ENCODE measurements at places on chromosomes 1 and 21.
A peak's percentile ranks its signal among the peaks of the same experiment; 100 is the strongest.

DNA sequence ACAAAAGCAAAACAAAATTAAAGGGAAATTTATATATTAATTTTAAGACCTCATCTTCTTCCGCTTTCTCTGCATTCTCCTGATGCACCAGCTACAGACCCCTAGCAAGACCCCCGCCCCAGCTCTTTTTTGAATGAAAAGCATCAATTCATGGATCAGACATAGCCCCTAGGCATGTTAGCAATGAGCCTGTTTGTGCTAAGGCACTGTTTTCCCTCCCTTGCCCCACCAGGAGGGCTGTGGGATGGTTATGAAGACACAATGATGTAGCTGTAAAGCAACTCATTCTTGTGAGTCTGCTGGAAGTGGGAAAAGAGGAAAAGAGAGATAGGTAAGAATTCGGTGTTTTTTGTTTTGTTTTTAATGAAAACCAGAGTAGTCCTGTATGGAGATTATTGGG is 88.5 kb upstream of the ZBTB18 start:
- DNase-seq: no peak

- no peak for DNase-seq
Measured at GRCh38 chr1:2942410-2942809, 78.9 kb upstream of the ACTRT2 start.

DNA sequence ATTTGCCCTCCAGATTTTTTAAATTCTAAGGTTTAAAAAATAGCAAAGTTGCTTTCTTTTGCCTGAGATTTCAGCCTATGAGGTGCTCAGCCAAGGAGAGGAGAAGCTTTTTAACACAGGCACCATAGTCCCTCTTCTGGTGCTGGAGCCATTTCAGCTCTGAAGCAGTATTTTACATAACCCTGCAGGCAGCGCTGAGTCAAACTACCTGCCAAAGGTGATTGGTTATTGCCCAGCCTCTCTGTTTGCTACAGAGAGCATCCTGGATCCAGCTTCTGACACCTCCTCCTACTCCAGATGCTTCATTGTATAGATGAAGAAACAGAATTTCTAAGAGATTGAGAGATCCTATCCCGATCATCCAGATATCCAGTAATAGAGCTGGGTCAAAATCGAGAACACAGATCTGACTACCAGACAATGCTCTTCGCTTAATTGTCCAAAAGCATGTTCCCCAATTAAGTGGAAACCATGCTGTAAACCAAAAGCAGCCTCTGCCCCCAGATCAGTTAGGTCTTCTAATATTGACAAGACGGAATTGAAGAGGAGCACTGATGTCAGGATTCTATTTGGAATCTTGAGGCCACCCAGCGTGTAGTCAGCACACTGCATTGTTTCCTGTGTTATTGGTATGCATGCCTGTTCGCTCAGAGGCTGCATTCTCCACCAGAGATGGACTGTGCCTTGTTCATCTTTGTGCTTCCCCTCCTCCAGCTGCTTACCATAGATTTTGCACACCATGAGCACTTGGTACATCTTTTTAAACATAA is 22.1 kb downstream of the RGS8 start:
- DNase-seq: no peak

- no peak for DNase-seq
Measured at GRCh38 chr21:37383086-37383485, 16.5 kb downstream of the DYRK1A start.

DNA sequence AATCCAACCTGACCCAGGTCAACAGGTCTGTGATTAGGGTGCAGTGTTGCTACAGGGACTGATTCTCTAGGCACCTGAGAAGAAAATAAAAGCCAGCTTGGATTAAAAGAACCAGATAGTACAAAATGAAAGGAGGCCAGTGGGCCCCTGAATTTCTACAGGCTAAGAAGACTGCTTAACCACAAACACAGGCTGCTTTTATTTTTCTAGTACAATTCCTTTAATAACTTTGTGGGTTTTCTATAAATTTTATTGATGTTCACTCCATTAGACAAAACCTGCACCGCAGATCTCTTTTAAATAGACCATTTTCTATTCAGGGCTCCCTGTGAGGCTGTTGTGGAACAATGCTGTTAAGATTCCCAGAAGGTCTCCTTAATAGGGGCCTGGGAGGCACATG is 9.7 kb upstream of the PRMT2 start:
- DNase-seq: no peak

- DNase-seq: peak; percentile 19
Measured at GRCh38 chr1:55034476-55035133, 4.7 kb upstream of the PCSK9 start.

GRCh38 chr1:31704271-31705079 is 658 bp upstream of the COL16A1 start:
- DNase-seq: peak; percentile 21

DNA sequence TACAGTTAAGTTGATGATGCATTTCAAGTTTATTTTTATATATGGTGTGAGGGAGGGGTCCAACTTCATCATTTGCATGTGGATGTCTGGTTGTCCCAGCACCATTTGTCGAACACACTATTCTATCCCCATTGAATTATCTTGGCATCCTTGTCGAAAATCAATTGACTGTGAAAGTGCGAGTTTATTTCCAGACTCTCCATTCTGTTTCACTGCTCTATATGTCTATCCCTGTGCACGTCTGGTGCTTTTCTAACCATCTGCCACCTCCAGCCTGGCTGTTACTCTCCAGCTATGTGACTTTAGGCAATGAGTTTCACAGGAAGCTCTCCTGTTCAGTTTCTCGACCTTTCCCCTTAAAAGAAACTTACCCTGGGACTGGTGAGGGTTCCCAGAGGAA is 137.1 kb upstream of the KLHDC7A start:
- DNase-seq: no peak

DNA sequence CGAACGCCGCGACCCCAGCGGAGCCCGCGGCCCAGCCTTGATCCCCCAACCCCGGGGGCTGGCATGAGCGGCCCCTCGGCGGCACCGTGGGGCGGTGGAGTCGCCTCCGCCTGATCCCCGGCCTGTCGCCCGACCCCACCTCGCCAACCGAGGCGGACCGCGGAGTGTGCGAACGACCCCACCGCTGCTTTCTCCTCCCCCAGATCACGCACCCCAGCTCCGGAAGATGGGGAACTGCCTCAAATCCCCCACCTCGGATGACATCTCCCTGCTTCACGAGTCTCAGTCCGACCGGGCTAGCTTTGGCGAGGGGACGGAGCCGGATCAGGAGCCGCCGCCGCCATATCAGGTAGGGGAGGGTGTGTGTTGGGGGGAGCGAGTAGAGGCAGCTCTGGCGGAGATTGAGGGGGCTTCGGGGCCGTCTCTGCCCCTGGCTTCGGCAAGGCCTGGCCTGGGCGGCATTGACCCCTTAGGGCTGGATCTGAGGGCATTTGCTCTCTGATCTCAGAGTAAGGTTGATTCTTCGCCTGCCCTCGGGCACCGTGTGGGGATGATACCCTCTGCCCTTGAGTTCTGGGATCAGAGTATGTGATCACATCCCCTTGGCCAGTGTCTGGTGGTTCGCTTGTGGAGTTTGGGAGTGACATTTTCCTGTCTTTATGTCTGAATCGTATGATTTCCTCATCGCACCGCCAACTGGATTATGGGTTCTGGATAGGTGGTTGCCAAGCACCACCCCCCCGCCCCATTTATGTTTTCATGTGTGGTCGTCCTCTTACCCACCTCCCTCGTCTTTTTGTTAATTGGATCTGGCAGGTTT is 668 bp downstream of the RNF11 start:
- DNase-seq: no peak

- peak; percentile 26 for DNase-seq
Measured at GRCh38 chr1:9942399-9942938, 722 bp downstream of the LZIC start.

GRCh38 chr1:239197871-239198270 is 188.5 kb upstream of the CHRM3 start:
- no peak for DNase-seq

DNA sequence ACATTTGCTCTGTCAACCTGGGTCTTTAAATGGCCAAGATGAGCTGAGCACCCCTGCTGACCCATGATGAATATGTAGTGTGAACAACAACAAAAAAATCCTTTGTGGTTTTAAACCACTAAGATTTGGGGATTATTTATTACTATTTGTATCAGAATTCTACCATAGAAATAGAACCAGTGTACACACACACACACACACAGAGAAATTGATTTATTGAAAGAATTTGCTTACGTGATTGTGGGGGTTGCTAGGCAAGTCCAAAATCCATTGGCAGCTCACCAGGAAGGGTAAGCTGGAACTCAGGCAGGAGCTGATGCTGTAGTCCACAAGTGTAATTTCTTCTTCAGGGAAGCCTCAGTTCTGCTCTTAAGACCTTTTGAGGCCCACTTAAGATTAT is 82.5 kb upstream of the MAP1LC3C start:
- no peak for DNase-seq

DNA sequence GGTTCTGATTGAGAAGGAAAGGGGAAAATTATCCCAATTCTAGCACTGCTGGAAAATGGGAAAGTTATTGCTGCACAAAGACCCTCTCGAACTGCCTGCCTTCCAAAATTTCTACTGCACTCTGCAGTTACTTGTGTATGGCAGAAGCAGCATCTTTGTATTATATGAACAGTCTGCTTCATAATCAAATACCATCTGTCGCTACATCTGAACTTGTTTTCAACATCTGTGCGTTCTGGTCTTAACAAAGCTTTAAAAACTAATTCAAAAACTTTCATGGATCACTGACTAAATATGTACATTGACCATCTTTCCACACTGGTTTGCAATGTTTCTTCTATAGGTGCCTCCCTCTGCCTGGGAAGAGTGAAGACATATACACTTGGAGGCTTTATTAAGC is 79.2 kb downstream of the PROX1 start:
- DNase-seq: no peak

GRCh38 chr1:153629971-153630370 is 1.7 kb downstream of the S100A1 start:
- no peak for DNase-seq

GRCh38 chr1:17276568-17276967 is 27.7 kb downstream of the PADI3 start:
- DNase-seq: no peak

GRCh38 chr1:38569932-38570656 is 289.5 kb downstream of the RRAGC start:
- no peak for DNase-seq

- DNase-seq: no peak
Measured at GRCh38 chr1:28313702-28314546, 14.9 kb upstream of the MED18 start.

- no peak for DNase-seq
Measured at GRCh38 chr1:162022626-162023025, 1.0 kb downstream of the OLFML2B start.

DNA sequence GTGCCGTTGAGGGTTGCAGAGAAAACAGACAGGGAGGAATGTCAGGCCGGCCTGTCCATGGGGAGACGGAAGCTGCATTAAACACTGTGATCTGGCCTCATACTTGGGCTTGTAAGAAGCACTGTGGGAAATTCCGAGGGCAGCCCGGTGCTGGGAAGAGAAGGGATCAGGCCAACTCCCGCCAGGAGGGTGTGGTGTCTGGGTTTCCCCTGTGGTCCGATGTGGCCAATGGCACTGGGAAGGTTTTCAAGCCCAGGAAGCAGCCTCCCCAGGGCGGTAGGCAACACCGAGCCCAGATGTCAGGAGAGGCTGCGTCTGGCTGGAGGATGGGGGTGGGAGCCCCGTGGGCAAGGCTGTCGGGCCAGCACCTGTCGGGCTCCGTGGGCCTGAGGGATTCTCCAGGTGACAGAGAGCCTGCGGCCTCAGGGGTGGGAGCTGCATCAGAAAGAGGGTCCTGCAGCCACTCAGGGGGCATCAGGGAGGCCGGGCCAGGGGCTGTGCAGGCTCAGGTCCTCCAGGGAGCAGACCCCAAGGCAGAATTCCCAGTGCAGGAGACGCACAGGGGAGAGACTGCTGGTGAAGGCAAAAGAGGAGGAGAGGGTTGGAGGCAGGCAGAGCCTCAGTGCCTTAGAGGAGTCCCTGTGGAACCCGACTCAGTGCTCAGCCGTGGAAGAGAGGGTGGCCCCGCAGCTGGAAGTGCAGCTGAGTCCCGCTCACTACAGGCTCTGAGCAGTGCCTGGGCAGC is 8.4 kb downstream of the UBASH3A start:
- no peak for DNase-seq

DNA sequence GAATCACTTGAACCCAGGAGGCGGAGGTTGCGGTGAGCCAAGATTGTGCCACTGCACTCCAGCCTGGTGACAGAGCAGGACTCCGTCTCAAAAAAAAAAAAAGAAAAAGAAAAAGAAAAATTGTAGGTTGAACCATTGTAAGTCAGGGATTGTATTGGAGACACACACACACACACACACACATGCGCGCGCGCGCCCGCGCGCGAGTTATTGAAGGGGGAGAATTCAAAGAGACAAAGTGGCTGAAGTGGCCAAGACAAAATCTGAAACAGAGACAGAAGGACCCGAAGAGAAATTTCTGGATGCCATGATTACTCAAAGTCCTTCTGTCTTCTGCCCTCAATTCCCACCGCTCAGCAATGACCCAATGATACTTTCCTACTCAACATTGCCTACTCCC is 3.7 kb upstream of the KLHDC9 start:
- no peak for DNase-seq

GRCh38 chr1:20320704-20321103 is 30.0 kb downstream of the VWA5B1 start:
- no peak for DNase-seq

GRCh38 chr1:15485636-15486035 is 9.7 kb downstream of the CELA2B start:
- no peak for DNase-seq

DNA sequence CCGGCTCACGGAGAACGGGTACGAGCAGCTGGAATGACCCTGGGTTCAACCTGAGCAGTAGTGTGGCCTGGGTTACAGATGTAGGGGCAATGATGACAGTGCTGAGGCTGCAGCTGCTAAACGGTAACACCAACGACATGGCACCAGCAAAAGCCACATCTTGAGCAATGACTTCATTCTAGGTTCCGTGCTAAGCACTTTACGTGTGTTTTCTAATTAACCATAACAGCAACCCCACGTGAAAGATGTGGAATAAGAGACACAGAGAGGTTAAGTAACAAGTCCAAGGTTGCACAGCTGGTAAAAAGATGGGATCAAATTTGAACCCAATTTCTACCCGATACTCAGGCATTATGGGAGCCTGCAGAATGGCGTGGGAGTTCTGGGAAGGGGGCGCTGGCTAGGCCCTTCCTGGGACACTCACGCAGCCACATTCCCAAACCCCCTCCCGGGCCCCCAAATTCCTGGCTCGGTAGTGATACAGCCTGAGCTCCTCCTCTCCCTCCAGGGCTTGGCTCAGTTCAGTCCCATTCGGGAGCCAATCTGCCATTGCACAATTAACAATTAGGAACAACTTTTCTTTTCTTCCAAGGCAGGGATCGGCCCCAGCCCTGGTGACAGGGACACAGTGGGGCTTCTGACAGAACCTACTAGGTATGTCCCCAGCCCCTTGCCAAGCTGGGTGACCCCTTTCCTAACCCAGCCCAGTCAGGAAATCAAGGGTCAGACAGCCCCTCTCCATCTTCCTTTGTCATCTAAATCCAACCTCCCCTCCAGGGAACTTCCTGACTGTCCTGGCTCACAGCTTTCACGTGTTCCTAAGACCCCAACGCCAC is 23.8 kb upstream of the ECE1 start:
- no peak for DNase-seq
